ENCODE measurements at places on chromosomes 11 and 22.

DNA sequence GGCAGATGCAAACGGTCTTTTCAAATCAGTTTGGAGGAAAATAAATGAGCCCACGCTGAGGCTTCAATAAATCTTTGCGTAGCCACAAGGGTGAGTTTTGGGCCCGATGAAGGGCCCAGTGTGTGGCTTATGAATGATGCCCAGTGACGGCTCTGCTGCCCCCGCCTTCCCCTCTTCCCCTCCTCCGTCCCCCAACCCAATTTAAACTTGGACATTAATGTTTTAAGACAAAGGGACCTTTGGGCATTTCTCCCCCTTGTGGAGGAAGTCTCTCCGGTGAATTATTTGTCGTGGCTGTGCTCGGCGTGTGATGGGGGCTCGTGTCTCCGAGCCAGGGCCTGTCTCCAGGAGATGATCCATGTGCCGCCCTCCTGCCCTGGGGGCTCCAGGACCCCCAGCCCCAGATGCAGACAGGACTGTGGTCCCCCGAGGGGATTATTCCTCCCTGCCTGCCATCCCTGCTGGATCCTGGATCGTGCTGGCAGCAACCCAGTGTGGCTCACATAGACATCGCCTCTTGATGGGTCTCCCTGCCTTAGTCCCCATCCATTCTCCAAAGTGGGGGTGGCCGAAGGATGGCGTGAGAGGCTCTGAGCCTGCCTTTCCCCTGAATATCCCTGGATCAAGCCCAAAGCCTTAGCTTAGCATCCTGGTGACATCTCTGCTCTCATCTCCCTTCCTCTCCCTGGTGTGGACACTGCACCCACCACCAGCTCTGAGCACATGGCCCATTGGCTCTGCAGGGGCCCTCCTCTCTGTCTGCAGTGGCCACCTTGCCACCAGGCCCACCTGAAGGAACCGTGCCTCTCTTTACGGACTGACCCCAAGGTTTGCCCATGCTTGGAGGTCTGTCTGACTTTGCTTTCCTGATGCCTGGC, 56.4 kb downstream of the SMIM38 start:
- DNase-seq = no peak

DNA sequence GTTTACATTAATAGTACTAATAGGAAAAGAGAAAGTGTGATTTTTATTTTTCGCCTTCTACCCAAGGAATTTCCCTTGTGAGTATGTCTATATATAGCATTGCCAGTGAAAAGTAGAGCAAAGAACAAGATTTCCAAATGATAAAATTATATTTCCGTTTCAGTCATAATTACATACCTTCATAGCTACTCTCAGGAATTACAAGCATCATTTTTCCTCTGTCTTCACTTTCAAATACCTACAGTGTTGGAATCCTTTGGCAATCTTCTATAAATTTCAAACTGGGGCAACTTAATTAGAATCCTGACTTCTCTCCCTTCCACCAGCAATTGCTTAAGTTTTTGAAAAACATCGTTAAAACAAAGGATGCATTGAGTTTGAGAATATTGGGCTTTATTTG, 35.5 kb upstream of the SPON1 start:
- DNase-seq = no peak

GRCh38 chr11:92050305-92050704, 174.3 kb upstream of the FAT3 start:
- no peak for DNase-seq

DNA sequence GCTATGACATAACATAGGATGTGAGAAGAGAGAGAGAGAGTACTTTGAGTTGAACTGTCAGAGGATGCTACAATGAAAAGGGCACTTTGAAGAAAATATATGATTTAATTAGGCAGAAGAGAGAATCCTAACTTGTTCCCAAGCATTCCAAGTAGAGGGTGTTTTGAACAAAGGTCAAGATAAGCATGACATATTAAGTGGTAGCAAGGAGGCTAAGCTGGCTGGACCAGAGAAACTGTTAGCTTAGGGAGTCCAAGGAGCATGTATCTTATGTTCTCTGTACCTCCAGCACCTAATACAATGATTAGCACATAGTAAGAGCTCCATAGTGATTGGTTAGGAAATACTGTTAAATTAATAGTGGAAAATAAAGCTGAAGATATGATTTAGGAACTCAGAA, 479.6 kb downstream of the TMEM135 start:
- no peak for DNase-seq

DNA sequence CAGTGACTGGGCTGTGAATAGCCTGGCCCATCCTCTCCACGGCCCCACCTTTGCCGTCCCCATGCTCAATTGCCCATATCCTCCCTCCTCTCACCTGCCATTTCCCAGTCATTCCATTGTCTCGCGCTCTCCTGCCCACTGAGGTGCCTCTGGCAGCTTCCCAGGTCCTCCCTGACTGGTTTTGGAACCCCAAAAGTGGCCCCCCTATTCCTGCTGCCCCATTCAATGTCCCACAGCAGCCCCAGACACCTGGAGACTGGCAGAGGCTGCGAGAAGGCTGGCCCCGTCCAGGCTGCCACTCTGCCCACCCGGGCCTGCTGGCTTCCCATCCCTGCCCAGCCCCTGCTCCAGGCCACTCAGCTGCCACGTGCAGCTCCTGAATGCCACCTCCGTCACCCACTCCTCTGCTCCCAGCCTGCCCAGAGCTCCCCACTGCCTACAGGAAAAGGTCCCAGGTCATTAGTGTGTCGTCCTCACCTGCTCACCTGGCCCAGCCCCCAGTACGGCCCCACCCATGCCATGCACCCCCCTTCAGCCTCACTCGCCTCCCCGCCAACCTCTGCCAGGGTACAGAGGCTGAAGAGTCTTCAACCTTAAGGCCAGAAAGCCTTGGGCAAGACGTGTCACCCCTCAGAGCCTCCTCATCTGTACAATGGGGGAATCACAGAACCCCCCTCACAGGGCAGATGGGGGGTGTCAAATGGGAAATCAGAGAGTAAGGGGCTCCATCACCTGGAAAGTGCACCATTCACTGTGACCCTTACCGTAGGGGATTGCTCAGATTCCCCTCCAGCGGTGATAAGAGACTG, 37.5 kb downstream of the KCNJ4 start:
- DNase-seq = no peak

GRCh38 chr11:110883256-110883655, 171.0 kb upstream of the ARHGAP20 start:
- no peak for DNase-seq

DNA sequence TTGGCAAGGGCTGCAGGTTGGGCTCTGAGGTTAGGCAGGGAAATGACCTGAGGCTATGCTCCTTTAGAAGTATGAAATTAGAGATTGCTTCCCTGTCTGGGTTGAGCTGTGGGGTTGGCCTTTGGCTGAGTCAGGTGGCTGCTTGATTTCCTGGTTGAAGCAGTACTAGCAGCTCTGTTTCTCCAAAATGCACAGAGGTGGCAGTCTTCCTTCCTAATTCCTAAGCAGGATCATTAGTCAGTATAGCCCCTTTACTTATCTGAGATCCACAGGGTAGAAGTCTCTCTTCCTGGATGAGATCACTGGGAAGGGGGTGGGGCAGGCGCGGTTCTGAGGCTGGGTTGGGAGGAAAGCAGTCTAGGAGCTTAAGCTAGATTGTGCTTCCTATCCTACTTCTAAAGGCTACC, 1917.5 kb downstream of the LRRC4C start:
- DNase-seq = no peak

- no peak for DNase-seq
Observed at GRCh38 chr11:394034-394857, at the start of gene PKP3. TSS of gene PKP3 (plus strand) at chr11:394209. CDS start at chr11:394293, 84 bp downstream.

DNA sequence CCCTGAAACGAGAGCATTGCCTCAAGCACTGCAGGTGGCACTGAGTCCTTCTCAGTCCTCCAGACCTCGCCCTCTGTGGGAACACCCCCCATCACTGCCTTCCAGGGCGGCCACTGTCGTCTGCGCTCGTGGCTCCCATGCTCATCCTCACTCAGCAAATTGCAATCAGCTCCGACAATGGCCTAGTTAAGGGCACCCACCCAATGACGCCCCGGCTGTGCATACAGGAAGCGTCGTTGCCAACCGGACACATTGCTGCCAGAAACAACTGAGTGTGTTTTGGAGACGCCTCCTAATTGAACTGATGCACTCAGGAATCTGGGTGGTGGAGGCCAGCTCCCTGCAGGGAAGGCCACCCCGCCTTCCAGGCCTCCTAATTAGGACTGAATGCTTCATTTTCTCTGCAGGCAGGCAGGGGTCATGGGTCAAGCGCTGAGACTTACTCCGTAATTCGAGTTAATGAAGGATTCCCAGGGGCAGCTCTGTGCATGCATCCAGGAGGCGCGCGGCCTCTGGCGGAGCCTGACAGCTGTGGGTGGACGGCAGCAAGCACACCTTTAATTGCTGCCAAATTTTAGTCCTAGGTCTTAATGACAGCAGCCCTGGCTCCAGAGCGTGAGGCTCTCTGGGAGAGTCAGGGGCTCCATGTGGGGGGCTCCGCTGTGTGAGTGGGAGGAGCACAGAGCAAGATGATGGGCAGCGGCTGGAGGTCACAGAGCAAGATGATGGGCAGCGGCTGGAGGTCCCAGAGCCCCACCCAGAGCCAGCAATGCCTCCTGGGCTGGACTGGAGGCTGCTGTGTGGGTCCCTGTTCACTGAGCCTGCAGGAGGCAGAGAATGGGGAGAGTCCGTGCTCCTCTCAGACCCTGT, 199.0 kb downstream of the BRD1 start:
- no peak for DNase-seq

DNA sequence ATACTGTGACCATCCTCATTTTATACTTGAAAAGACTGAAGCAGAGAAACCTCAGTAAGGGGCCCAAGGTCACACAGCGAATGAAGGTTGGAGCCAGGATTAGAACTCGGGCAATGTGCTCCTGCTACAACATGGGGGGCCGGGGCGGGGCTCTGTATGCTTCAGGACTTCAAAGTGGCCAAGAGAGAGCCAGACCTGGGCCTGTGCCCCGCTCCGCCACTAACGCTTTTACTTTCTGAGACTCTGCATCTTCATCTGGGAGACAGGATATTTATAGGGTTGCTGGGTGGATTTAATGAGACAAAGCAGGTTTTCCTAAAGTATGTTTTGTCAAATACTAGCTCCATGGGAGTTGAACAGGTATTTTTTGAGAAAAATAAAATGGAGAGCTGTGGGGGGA, 33.9 kb upstream of the LYVE1 start:
- DNase-seq = no peak

- no peak for DNase-seq
Observed at GRCh38 chr22:45880091-45880715, 96.8 kb downstream of the WNT7B start.

Measured in SW 1271 (cell line).